Breast epithelium (tissue), 4 donors: ENCODE measurements at places on chromosomes 11 and 22.

DNA sequence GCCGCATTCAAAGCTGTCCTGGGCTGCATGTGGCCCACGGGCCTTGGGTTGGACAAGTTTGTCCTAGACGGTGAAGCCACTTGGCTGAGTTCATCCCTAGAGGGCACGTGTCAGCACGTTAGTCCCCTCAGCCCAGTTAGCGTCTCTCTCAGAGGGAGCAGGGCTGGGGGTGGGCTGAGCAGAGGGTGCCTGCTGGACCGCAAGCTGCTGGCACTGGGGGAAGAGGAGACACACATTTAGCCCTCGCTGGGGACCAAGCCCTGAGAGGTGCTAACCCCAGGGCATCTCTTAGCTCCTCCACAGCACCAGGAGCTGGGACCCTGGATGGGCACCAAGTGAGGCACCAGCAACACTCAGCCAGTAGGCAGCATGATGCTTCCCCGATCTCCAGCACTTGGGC lies 107.0 kb downstream of the SHANK2 start:
- no peak for DNase-seq

GRCh38 chr22:50586416-50586815 lies 3.8 kb upstream of the CHKB start:
- DNase-seq = no peak

DNA sequence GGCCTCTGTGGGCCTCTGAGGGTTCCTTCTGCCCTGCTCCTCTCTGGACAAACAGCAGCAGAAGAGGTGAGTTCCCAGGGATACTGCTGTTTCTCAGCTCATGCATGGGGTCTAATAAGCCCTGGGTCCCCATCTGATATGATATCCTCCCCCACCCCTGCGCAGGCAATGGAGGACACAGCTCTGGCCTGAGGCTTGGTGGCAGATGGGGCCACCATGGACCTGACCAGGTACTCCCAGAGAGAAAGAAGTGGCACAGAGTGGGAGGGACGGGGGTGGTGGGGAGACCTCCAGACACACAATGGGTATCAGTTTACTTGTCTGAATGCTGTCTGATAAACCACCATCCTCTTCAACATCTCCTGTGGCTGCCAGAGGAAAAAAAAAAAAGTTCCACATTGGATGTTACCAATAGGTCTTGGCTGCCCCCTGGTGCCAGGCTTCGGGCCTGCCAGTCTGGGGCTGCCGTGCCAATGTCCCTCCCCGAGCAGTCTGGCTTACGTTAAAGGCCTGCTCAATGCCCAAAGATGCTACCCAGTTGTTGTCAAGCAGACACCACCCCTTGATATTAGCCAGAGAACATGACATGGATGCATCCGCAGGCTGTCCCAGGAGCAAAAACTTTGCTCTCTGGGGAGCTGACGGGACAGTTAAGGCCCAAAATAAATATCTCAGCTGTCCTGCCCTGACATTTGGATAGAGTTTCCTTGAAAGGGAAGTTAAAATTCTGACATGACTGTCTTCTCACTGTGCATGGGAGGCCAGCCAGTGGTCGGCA lies 27.9 kb upstream of the ABCC8 start:
- peak; percentile 77 for DNase-seq

DNA sequence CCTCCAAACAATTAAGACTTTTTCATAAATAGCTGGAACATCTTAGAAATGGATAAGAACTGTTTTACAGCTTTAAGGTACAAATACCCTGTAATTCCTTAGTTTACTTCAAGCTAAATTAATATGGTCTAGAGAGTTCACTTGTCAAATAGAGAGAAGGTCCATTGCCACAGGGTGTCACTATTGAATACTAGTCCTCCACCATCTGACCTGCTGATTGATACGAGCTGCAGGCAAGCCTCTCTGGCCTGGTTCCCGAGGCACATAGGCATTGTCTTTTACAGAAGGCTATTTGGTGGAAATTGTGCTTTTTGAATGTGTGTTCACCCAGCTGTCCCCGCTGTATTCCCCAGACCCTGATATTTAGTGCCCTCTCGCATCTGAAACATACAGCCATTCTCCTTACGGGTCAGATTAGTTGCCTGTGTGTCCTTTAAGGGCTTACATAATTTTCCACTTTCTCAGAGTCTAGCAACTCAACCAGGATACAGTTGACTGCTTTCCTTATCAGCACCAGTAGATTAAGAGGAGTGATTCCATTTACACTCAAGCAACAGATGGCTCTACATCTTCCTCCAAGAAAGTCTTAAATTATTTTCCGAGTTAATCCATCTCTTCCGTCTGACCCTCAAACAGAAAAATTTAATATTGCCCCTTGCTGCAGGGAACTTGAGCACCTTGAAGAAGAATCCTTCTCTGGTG lies 788.8 kb upstream of the FAT3 start:
- DNase-seq = no peak

DNA sequence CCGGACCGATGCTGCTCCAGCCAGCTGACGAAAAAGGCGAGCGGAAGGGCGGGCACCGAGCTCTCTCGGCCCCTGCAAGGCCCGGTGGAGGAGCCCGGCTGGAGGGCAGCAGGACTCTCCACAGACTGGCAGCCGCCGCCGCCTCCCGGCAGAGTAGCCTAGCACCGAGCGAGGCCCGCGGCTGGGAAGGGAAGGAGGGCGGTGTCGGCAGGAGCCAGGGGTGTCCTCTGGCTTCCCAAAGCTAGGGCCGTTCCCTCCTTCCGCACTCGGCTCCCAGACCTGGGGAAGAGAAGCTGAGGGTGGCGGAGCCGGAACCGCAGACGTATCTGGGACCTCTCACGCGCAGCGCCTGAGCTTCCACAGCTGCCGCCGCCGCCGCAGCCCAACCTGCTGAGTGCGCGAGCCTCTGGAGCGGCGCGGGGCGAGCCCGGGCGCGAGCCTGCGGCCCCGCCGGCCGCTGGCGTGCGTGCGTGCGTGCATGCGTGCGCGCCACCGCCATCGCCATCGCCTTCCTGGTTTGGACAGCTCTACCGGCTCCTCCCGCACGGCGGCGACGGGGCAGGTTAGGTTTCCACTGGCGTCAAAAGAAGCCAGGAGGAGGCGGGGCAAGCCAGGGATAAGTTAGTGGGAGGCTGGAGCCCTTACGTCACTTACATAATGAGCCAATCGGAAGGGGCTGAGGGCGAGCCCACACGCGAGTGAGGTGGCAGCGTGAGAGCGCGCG lies at the start of gene RAB6A:
Gene RAB6A, minus strand, starts transcription at position 396 of the 724 bp plus-strand sequence. CDS start 439 bp downstream, outside the sequence.
- DNase-seq = peak; percentile 99

GRCh38 chr22:45574069-45574703 lies 71.5 kb downstream of the FBLN1 start:
- DNase-seq = no peak

GRCh38 chr22:30483169-30483568 lies 11.4 kb upstream of the SEC14L3 start:
- DNase-seq = no peak

- no peak for DNase-seq
Measured at GRCh38 chr11:64553554-64554201, 37.3 kb upstream of the SLC22A12 start.

GRCh38 chr22:30825711-30826505 lies 131.2 kb downstream of the OSBP2 start:
- DNase-seq = no peak

DNA sequence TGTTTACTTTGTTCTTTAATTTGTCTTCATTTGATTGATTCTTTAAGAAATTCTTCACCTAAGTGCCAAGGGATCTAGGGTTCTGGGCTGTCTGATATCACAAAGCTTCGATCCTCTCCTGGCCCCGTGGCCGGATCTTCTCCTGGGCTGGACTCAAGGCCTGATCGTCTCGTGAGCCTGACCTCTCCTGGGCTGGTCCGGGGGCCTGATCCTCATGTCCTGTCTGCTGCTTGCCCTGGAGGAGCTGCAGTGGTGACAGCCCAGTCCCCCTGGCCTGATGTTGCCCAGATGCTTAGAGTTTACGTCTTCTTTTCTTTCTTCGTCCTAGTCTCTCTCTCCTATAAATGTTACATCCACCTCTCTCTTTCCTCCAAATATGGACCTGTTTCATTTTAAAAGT lies 3.3 kb downstream of the NADSYN1 start:
- DNase-seq = no peak

- no peak for DNase-seq
Measured at GRCh38 chr11:134049303-134049702, 19.6 kb upstream of the JAM3 start.

DNA sequence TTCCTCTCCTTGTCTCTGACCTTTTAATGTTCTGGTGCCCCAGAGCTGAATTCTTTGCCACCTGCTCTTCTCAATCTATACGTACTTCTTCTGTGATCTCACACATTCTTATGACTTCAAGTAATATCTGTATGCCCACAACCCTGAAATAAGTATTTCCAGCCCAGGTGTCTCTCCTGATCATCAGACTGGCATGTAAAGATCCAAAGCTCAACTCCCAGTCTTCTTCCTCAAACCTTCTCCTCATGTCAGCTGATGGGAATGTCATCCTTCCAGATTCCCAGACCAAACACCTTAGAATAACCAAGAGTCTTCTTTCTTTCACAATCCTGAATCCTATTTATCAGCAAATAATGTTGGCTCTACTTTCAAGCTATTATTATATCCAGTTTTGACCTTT lies 9.3 kb downstream of the MS4A3 start:
- no peak for DNase-seq

- DNase-seq = no peak
Measured at GRCh38 chr11:130908770-130909625, 7.3 kb downstream of the SNX19 start.
